NCI-H1930 (cell line): ENCODE measurements at places on chromosomes 7 and 10.

GRCh38 chr10:71725249-71725648, 5.7 kb upstream of the C10orf105 start:
- DNase-seq = no peak

GRCh38 chr7:83672157-83672556, 23.2 kb upstream of the SEMA3E start:
- DNase-seq = no peak

- no peak for DNase-seq
Measured at GRCh38 chr7:7294911-7295310, 112.6 kb downstream of the C1GALT1 start.

- DNase-seq = no peak
Measured at GRCh38 chr10:129954492-129955315, 9.4 kb downstream of the EBF3 start.

DNA sequence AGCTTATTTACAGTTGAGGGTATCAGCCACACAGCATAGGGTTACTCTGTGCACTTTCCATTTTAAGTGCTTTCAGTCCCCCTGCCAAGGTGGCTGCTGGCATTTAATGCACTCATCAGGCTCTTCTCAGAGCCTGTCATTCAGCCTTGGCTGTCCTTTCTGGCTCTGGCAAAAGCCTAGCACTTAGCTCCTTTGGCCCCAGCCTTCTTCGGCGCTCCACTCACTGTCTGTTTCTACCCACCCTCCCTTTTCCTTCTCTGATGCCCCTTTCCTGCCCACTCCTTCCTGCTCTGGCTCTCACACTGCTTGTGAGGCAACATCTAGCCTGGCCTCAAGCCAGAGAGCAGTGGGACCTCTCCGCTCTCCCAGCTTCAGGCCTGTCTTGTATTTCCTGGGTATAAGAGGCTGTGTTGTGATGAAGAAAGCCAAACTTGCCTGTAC, 60.2 kb downstream of the WIPF3 start:
- no peak for DNase-seq

DNA sequence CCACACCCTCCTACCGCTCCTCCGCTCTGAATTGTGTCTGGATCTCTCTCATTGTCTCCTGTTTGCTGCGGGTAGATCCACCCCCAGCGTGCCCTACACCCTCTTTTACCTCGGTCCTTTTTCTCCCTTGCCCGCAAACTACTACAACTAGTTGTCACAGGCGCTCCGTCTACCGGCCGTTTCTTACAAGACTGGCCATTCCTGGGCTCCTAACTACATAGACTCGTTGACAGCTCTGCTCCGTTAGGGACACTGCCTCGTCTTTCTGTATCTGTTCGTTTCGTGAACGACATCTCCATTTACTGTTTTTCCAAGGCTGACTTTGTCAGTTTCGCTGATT, 786 bp downstream of the TAF3 start:
- DNase-seq = no peak

DNA sequence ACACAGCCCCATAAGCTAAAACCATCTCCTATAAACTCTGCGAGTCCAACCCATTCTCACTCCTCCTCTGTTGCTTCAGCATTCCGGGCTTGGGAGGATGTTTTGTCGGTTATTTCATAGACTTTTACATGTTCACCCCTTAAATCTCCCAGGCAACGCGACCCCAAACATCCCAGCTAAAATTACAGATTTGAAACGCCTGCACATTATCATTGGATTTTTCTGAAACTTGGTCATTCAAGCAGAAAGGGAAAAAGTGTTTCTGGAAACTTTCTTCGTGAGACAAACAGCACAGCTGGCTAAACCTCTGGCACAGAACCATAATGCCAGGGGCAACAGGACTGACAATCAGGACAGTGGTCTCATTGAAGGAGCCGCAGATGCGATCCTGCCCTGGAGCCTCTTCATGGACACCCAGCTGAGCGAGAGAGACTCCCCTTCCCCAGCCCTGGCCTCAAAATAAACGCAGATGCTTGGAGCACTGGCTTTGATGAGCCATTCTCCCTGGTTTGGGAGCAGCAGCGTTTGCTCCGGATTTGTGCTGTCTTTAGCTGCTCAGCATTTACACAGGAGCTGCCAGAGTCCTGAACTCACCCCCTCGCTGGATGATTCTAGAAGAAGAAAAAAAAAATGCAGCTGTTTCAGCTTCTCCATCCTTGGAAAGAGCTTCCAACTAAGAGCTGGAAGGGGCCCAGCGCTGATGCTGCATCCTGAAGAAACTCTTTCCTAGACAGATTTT, 30.1 kb downstream of the AFAP1L2 start:
- no peak for DNase-seq

DNA sequence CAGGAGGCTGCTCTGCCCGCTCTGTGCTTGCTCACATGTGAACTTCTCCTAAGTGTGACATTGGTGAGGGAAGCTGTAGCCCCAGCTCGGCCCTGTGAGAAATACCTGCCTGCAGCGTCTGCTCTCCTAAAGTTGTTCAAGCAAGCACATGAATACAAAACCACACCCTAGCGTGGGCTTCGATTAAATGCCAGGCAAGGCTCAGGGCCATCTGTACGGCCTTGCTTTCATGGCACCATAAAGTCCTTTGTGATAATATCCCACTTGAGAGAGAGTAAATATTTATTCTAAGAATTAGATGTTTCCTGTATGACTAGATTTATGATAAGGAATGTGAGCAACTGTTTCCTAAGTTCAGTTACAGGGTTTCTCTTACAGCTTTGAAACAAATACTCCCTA, 262.8 kb upstream of the KLF14 start:
- DNase-seq = no peak

- peak; percentile 31 for DNase-seq
Measured at GRCh38 chr10:129863201-129863663, 100.8 kb downstream of the EBF3 start.

- no peak for DNase-seq
Measured at GRCh38 chr7:4808026-4808425, 32.6 kb downstream of the AP5Z1 start.

- no peak for DNase-seq
Measured at GRCh38 chr10:63684257-63684936, 163.2 kb downstream of the REEP3 start.

- no peak for DNase-seq
Measured at GRCh38 chr10:80580638-80581468, 43.2 kb downstream of the SH2D4B start.

GRCh38 chr10:14024329-14025202, 306.2 kb downstream of the FRMD4A start:
- no peak for DNase-seq

- no peak for DNase-seq
Measured at GRCh38 chr10:93788413-93789208, 30.9 kb downstream of the LGI1 start.

DNA sequence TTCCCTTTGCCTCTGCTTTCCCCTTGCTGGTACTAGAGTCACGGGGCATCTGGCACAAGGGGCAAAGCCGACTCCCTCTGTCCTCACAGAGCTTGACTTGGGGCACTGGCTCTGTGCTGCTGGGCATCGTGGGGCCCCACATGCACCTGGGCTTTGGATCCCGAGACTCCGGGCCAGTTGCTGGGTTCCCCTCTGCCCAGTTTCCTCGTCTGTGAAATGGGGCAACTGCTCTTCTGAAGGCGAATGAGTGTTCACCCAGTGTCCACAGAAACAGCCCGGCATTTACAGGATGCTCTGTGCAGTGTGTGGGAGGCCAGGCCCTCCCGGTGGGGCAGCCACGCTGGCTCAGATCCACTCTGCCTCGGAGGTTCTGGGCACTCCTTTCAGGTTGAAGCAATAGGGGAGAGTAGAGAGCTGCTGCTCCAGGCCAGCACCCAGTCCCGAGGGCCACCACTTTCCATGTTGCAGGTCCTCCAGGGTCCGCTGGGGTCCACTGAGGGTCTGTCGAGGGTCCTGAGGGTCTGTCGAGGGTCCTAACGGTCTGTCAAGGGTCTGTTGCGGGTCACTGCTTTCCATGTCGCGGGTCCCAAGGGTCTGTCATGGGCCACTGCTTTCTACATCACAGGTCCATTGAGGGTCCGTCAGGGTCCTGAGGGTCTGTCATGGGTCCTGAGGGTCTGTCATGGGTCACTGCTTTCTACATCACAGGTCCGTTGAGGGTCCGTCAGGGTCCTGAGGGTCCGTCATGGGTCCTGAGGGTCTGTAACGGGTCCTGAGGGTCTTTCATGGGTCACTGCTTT, 103.6 kb downstream of the VIPR2 start:
- DNase-seq = no peak
